NCI-H2081 treated with DMSO at 0.1 percent for 48 hours (cell line): ENCODE measurements at places on chromosomes 1 and 21.

DNA sequence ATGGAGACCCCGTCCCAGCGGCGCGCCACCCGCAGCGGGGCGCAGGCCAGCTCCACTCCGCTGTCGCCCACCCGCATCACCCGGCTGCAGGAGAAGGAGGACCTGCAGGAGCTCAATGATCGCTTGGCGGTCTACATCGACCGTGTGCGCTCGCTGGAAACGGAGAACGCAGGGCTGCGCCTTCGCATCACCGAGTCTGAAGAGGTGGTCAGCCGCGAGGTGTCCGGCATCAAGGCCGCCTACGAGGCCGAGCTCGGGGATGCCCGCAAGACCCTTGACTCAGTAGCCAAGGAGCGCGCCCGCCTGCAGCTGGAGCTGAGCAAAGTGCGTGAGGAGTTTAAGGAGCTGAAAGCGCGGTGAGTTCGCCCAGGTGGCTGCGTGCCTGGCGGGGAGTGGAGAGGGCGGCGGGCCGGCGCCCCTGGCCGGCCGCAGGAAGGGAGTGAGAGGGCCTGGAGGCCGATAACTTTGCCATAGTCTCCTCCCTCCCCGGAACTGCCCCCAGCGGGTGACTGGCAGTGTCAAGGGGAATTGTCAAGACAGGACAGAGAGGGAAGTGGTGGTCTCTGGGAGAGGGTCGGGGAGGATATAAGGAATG is 505 bp downstream of the LMNA start:
- no peak for DNase-seq

- DNase-seq, result no peak
Observed at GRCh38 chr1:1402072-1402900, 3.2 kb upstream of the CCNL2 start.

DNA sequence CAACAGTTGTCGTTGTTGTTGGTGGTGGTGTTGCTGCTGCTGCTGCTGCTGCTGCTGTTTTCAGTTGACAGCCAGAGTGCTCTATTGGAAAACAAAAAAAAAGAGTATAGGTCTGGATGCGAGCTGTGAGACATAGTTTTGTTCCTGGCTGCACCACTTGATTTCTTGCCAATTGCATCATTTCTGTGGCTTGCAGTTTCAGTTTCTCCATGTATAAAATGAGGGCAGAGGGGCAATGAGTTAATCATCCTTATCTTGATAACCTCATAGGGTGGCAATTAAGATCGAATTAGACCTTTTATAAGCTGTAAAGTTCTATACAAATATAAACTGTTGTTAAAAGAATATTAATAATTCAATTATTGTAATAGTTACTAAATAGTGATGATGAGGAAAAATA is 156.7 kb downstream of the DMRTA2 start:
- DNase-seq, result no peak

- DNase-seq, result no peak
Observed at GRCh38 chr1:85504417-85504816, 39.5 kb upstream of the DDAH1 start.

DNA sequence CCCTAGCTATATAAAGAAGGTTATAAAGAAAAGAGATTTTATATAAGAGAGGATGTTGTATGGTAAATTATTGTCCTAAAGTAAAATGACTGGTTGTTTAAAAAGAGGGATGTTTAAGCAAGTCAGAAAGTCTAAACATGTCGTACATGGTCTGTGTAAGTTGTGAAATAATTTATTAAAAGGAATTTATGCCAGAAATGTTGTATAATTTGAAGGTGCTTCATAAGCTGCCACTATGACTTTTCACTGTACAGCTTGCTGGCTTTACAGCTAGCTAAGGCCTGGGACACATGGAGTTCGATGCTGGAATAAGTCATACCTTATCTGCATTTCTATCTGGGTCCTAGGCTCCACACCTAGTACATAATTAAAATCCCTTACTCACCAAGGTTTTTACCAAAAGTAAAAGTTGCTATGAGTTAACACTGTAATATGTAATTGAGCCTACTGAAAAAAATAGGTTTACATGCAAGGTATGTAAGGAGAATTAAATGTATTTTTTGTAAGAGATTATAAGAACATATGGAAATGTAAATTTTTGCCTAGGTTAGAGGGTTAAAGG is 59.0 kb upstream of the EDEM3 start:
- no peak for DNase-seq

DNA sequence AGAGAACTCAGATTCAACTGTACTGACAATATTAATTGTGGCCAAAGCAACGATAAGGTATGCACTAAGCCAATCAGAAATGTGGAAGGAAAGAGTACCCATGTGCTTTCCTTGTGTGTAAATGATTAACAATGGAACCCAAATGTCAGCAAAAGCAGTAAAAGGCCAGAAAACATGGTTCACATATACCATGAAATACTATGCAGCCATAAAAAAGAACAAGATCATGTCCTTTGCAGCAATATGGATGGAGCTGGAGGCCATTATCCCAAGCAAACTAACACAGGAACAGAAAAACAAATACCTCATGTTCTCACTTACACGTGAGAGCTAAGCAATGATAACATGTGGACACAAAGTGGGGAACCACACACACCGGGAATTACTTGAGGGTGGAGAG is 78.5 kb downstream of the SUSD4 start:
- DNase-seq, result no peak
